ENCODE measurements at places on chromosomes 5 and 9. TPM values are rescaled to one million over a fixed set of nuclear protein-coding genes. Genes with fewer than 3 reads are reported as not detected.

The TTC16 gene
- 0.27 TPM for total RNA-seq

The SLCO6A1 gene
- not detected for total RNA-seq

The BTNL8 gene
- not detected for total RNA-seq

The ANKRD31 gene
- 0.14 TPM for total RNA-seq

The PCDHGA1 gene
- 2.8 TPM for total RNA-seq

The SPAAR gene
- total RNA-seq: 3.2 TPM

- no peak for DNase-seq
Observed at GRCh38 chr5:133589286-133589685, 23.1 kb downstream of the FSTL4 start.

GRCh38 chr5:142032747-142033631, 20.2 kb upstream of the GNPDA1 start:
- no peak for DNase-seq

DNA sequence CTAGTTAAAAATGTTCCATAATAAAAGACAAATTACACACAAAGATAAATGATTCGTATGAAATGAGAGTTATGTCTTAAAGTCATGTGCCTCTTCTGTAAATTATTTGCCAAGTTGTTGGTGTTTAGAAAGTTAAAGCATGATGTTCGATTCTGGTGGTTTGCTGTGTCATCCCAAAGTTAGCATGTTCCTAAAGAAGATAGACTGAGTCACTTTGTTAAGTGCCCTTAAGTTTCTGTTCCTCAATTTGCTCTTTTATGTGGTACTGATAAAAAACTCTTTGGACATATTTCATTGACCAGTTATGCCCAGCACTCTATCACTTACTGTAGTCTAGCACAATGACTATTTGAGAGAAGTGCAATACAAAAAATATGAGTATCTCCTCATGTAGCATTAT, 366.9 kb upstream of the ZNF608 start:
- DNase-seq: no peak

DNA sequence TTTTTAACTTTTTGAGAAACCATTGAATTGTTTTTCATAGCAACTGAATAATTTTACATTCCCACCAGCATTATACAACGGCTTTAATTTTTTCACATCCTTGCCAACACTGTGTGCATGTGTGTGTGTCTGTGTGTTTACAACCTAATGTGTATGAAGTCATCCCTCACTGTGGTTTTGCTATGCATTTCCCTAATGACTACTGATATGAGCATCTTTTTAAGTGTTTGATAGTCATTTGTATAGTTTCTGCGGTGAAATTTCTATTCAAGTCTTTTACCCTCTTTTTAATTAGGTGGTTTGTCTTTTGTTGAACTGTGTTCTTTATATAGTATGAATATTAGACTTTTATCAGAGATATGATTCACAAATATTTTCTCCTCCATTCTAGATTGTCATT, 263.1 kb upstream of the COX7C start:
- DNase-seq: no peak

DNA sequence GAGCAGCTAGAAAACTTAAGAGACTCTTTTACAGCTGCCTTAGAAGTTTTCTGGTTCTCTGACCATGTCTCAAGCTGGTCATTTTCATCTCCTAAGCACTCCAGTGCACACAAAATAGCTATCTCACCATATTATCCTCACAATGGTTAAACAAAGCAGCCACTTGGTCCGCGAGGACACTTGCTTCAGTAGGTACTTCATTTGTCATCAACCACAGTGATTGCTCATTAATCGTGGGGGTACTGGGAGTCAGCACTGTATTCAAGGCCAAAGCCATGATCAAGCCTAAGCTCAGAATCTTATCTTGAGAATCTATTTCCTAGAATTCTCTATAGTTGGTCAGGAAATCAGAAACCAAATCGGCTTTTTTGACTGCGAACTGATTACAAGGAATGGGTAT, 2.9 kb downstream of the ARL14EPL start:
- no peak for DNase-seq

DNA sequence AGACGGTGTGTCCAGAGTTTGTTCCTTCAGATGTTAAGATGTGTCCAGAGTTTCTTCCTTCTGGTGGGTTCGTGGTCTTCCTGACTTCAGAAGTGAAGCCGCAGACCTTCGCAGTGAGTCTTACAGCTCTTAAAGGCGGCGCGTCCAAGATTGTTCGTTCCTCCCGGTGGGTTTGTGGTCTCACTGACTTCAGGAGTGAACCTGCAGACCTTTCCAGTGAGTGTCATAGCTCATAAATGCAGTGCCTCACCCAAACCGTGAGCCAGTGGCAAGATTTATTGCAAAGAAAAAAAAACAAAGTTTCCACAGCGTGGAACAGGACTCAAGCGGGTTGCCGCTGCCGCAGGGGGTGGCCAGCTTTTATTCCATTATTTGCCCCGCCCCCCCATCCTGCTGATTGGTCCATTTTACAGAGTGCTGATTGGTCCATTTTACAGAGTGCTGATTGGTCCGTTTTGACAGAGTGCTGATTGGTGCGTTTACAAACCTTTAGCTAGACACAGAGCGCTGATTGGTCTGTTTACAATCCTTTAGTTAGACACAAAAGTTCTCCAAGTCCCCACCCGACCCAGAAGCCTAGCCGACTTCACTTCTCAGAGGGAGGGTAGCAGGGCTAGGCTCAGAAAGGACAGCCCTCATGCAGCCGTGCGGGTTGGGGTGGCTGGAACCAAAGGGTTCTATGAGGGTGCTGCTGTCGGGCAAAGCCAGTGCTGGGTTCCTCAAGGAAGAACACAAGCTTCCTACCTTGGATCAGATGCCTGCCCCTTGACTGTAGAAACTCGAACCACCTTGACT, 9.1 kb upstream of the RNF130 start:
- DNase-seq: no peak

DNA sequence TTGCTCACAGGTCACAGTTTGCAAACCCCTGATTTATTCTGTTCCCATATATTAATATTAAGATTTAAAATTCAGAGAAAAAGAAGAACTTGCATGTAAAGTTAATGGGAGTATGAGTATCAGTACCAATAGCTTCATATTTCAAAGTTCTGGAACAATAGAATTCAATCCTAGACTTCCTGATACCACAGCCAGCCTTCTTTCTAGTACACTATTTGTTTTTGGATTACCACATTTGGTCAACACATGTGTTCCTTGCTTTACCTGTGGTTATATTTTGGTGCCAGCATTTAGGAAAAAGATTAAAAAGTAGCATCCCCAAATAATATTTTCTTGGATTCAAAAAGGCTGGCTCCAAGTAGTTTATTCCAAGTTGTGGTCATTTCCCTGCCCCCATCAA, 49.5 kb downstream of the SPINK5 start:
- DNase-seq: no peak

- no peak for DNase-seq
Observed at GRCh38 chr9:85414390-85414789, 327.4 kb downstream of the AGTPBP1 start.

- DNase-seq: no peak
Observed at GRCh38 chr5:143040622-143041021, 270.4 kb downstream of the ARHGAP26 start.
